Retinal pigment epithelial cell (primary cell): ENCODE measurements at places on chromosomes 13 and 19.

GRCh38 chr13:20728579-20729311 lies 25.2 kb downstream of the IL17D start:
- DNase-seq: no peak

GRCh38 chr13:110127986-110128511 lies 178.9 kb downstream of the COL4A1 start:
- no peak for DNase-seq

DNA sequence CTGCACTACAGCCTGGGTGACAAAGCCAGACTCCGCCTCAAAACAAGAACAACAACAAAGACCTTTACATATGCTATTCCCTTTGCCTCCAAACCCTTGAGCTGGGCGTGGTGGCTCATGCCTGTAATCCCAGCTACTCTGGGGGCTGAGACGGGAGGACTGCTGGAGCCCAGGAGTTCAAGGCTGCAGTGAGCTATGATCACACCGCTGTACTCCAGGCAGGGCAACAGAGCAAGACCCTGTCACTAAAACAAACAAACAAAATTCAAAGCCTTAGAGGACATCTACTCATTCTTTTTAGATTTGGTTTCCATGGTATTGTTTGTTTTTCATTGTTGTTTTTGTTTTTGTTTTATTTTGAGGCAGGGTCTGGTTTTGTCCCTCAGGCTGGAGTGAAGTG lies 7.8 kb downstream of the ACER1 start:
- no peak for DNase-seq

DNA sequence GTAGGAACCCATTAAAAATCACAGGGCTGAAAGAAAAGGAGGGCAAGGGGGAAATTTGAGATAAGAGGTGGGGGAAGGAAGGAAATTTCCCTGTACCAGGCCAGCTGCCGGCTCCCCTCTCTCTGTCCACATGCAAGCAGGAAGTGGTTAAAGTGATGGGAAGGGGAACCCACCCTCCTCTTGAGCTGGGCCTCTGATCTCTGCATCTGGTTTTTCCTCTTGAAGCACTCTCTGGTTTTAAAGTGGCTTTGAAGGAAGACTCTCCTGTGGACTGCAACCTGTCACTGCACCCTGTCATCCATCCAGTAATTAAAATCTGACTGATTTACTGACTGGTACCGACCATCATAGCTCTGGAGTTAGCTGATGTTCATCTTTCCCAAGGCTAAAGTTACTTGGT lies 239.6 kb downstream of the TSHZ3 start:
- no peak for DNase-seq

- DNase-seq: peak; percentile 33
Measured at GRCh38 chr13:21310220-21310619, 133.8 kb downstream of the MRPL57 start.
